ENCODE measurements at places on chromosomes 6 and 20. TPM values are rescaled to one million over a fixed set of nuclear protein-coding genes. Genes with fewer than 3 reads are reported as not detected.
A peak's percentile ranks its signal among the peaks of the same experiment; 100 is the strongest.

- DNase-seq: no peak
These were observed 16.9 kb upstream of the TGM2 start for GRCh38 chr20:38181971-38182370.

GRCh38 chr20:56788041-56788670 lies 159.1 kb downstream of the TFAP2C start:
- no peak for DNase-seq

DNA sequence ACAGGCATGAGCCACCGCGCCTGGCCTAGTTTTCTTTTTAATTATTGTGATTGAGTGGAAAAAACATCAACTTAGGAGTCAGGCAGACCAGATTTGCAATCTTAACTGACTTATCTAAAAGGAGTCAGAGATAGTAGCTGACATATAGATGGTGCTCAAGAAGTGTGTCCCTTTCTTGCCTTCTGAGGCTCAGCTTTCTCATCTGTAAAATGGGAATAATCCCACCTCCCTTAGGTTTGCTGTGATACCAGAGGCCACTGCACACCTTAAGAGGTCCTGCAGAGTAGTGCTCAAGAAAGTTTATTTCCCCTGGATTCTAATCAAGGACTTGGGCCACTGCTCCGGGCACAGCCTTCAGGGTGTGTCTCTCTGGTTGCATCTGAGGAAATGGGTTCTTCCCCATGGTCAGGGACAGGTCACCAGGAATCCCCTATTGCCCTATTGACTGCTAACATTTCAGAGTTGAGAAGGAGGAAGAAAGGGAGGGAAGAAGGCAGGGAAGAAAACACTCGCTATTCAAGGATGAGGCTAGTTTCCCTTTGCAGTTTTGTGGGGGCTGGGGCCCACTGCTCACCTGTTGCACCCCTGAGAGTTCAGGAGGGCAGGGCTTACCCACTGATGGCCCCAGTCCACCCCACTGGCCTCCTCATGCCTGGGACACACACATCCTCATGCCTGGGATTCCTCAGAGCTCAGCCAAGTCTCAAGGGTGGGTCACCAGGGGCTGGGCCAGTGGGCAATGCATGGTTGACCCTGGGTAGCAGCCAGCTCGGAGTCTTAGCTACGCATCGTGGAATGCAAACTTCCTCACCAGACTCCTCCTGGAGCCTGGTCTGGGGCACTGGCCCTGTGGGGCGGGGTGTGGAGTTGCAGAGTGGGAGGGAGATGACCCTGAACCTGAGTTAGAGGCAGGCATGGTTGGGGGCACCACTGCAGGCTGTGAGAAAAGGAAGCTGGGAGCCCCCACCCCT lies 21.2 kb downstream of the C6orf132 start:
- no peak for DNase-seq

DNA sequence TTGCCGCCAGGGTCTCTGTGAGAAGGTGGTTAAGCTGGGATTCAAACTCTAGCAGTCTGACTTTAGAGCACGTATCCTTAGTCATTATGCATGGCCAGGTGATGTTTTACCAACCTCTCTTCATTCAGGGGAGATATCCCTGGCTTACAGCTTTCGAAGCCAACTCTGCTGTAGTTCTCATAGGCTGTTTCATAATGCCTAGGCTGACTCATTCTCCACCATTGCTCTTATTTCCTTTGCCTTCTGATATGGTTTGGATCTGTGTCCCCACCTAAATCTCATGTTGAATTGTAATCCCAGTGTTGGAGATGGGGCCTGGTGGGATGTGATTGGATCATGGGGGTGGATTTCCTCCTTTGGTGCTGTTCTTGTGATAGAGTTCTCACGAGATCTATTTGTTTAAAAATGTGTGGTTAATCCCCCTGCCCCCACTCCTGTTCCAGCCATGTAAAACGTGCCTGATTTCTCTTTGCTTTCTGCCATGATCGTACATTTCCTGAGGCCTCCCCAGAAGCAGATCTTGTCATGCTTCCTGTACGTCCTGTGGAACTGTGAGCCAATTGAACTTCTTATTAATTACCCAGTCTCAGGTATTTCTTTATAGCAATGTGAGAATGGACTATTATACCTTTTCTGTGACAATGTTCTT lies 94.6 kb upstream of the MAN1A1 start:
- DNase-seq: peak; percentile 43

- DNase-seq: no peak
These were observed 62.0 kb downstream of the IL22RA2 start for GRCh38 chr6:137111296-137112066.

DNA sequence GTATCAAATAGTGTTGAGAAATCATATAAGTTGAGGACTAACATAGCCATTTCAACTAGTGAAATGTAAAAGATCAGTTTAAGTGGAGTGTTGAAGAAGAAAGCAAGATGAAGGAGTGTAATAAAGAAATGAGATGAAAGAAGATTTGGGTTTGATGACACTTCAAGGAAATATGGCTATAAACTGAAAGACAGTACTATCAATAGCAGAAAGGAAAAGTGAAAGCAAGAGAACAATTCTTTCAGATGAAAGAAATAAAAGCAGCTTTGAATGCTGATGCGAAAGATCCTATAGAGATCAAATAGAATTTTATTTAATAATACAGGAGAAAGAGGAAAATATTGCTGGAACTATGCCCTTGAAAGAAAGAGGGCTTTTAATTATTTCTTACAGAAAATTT lies 92.8 kb upstream of the PRSS16 start:
- peak; percentile 66 for DNase-seq

GRCh38 chr20:7113577-7114466 lies 346.3 kb downstream of the BMP2 start:
- no peak for DNase-seq

- peak; percentile 22 for DNase-seq
These were observed 1.2 kb upstream of the ACSS1 start for GRCh38 chr20:25058847-25059810.

DNA sequence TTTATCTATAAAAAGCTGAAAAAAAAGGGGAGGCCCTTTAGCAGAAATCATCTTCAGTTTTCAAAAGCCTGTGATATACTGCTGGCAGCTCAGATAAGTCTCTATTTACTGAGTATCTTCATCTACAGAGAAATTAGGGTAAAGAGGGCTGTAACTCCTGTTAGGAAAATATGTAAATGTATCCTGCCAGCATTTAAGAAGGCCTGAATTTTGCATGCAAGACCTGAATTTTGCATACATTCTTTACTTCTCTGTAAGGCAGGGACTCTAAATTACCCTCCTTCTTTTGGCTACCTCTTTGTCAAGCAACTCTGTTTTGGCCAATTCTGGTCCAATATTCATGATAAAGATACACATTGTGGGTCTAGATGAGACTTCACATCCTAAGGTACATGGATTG lies 150.6 kb upstream of the SPACA1 start:
- DNase-seq: no peak

DNA sequence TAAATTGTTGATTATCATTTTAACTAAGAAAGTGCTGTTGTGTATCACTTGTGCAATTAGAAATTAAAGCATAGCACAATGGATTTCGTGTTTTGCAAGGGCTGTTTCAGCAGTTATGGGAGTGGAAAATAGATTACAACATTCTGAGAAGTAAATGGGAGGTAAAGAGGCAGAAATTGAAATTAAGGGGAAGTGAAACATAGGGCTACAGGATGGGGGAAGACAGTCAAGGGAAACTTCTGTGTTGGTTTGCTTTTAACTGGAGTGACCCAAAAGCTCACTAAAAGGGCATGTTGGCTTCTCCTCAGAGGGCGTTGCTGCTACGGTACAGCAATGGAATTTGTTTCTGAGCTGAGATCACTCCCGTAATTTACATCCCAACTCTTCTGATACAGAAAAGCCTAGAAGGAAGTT lies 147.5 kb downstream of the BCAS1 start:
- no peak for DNase-seq

- DNase-seq: no peak
These were observed 8.1 kb upstream of the TSPYL1 start for GRCh38 chr6:116287689-116288282.

DNA sequence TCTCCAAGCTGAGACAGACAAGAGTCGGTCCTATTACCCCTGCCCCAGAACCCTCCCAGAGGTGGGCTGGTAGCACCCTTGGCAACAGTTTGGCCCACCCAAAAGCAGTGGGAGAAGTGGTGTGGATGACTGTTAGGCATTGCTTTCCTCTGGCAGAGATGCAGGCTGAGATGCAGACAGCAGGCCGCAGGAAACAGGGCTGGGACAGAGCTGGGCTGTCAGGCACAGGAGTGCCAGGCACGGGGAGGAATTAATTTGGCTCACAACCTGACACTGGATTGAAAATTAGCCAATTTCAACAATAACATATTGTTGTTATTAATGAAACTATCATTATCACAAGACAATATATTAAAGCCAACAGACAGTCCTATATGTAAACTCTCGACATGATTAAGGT lies 15.7 kb upstream of the SIRT5 start:
- DNase-seq: no peak

- DNase-seq: no peak
These were observed 14.8 kb upstream of the VNN1 start for GRCh38 chr6:132728616-132729015.

- peak; percentile 20 for DNase-seq
These were observed 4.1 kb downstream of the LINC00237 start for GRCh38 chr20:21101932-21102575.

Gene TTI1
- 21.2 TPM for total RNA-seq

Gene KCNK16
- total RNA-seq: not detected

Gene BPIFA2
- total RNA-seq: not detected

Gene TMEM217
- total RNA-seq: 1.4 TPM

All from CD4-positive, CD25-positive, alpha-beta regulatory T cell (primary cell).